ENCODE measurements at places on chromosomes 13 and 19.

DNA sequence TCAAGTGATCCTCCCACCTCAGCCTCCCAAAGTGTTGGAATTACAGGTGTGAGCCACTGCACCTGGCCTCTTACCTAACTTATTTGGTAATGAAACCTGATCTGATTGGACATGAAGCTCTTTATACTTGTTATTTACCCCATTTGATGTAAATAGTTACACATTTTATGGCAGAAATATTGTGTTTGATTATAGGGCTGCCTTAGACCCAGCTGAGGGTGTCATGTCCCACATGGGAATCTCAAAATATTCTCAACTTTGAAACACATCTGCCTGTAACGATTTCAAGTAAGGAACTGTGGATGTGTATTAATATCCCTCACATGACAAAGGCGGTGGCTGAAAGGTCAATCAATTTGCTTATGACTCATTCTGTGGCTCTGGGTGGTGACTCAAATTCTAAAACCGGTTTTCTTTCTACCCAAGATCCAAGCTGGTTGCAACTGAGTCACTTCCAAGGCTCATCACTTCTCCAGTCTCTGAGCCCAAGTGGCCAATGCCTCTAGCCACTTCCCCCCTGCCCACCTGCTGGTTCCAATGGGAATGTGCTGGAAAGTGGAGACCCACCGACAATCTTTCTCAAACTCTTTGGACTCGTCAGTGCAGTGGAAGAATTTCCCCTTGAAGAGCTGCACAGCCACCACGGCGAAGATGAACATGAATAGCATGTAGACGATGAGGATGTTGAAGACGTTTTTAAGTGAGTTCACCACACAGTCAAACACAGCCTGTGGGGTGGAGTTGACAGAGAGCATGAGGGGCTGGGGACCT lies 110.9 kb downstream of the IER2 start:
- no peak for DNase-seq

- no peak for DNase-seq
These were observed 26.0 kb downstream of the VSTM2B start for GRCh38 chr19:29551774-29552173.

DNA sequence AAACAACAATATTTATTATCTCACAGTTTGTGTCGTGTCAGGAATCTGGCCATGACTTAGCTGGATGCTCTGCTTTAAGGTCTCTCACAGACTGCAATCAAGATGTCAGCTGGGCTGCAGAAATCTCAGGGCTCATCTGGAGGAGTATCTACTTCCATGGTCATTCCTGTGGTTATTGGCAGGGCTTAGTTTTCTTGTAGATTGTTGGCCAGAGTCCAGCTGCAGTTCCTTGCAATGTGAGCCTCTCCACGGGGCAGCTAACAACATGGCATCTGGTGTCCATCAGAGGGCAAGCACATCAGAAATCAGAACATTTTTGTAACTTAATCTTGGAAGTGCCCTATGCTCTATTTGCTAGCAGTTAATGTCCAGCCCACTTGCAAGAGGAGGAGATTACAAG lies 45.7 kb upstream of the TDRD3 start:
- no peak for DNase-seq

DNA sequence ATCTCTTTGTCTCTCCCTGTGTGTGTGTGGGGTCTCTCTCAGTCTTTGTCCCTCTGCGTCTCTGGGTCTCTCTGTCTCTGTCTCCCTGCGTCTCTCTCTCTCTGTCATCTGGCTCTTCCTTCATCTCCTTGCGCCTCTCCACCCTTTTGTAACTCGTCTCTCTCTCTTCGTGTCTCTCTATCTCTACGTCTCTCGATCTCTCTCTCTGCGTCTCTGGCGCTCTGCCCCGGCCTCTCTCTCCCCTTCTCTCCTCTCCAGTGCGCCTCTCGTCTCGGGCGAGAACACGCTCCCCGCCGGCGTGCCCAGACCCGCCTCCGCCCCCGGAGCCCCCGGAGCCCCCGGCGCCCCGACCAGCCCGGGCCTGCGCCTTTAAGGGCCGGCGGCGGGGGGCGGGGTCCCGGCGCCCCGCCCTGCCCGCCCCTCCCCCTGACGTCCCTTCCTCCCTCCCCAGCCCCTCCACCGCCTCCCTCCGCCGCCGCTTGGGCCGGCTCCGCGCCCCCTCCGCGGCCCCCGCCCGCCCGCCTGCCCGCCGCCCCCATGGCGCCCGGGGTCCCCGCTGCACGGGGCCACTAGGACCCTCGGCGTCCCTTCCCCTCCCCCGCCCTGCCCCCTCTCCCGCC lies at the start of gene MARK4:
MARK4 (plus strand) TSS at position 440 of the 620 bp plus-strand sequence. CDS start 318 bp downstream, outside the sequence.
- peak; percentile 96 for DNase-seq

DNA sequence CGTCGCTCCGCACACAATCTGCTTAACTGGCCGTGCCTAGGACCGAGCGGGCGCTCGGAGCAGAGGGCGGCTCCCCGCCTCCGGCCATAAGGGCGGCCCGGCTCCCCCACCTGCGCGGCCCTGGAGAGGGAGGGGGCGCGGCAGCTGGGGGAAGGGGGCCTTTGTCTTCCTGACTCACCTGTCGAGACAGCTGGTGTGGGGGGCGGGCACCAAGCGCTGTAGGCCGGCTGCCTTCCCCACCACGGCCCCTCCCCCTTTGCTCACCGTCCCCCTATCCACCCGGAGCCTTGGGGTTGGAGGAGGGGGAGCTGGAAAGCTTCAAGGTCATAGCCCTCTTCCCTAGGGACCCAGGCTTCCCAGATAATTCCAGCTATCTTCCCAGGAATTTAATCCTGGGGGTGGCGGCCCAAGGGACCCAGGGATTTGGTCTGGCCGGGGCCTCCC lies 1.2 kb downstream of the VASP start:
- DNase-seq: no peak

DNA sequence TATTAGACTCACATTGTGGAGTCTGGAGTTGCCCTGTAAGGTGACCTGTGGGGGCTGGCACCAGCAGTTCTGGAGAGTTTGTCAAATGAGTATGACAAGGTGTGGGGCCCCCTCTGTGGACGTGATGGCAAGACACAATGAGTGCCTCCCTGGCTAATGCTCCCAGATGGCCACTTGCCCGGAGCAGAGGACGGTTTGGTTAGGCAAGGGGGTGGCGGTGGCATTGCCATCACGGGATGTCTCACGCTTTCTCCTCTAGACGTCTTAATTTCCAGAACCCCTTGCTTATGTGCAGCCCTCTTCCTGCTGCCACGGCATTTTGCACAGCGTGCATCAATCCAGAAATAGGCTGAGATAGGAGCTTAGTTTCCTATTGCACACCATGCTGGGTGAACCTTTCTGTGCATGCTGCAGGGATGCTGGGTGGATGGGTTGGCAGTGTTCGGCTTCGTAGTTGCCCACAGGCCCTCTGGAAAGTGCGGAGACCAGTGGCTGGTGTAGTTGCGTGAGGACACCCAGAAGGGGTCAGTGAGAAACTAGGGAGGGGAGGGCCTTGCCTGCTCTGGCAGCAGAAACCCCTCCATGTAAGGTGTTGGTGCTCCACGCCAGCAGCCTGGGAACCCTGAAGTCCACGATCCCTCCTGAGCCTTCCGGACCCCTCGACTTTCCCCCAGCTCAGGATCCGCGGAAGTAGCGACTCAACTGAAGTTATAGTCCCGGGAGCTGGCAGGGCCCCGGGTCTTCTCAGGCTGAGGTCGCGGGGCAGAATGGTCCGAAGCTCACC lies 18.1 kb upstream of the LRP3 start:
- DNase-seq: no peak

- no peak for DNase-seq
These were observed 19.0 kb upstream of the PLPP2 start for GRCh38 chr19:310141-310651.

DNA sequence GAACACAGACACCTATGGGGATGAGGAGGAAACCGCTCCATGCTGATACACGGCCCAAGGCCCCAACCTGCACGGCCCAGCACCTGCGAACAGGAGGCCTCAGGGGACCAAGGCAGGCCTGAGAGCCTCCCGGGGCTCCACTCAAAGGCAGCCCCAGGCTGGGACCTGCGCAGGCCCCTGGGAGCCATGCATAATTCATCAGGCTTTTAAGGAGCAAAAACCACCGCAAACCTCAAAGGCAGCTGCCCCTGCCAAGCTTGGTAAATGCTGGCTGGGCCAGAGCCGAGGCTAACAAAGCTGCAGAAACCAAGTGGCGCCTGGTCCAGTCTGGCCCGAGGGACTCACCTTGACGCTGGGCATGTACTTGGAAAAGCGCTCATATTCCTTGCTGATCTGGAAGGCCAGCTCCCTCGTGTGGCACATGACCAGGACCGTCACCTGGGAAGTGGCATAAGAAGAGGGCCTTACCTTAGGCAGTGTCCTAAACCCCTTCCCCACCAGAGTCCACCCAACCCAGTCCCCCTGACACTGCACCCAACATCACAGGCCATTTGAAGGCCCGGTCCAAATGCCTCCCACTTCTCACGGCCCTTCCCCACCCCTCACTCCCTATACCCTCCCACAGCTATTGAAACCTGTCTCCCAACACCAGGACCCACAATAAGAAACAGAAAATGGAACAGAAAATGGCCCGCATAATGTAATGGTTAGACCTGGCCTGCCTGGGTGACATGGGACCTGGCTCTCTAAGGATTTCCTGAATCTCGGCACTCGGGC lies 7.8 kb downstream of the DDX39A start:
- DNase-seq: no peak

DNA sequence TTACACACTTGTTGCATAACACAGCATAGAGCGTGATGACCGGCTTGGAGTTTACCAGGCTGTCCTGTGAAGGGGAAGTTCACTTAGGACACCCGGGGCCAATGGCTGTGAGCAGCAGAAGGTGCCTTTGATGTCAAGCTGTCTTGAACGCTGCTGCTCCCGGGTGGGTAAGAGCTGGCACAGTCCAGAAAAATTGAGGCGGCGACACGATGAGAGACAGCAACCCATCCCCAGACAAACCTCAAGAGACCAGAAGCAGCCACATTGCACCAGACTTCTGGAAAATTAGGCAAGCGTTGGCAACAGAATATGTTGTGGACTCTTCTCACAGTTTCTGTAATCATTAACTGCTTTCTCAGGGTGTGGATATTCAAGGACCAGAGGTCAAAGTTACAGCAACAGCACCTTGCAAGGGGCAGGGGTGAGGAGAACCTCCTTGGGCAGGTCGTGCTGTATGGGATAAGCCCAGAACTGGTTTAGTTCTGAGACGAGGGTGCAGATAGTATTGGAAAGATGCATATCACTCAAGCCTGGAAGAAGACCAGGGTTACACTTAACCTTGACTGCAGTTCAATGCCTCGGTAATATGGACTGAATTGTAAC lies 10.1 kb downstream of the NFILZ start:
- no peak for DNase-seq

GRCh38 chr19:35408284-35409171 lies 37.7 kb downstream of the GPR42 start:
- DNase-seq: no peak

DNA sequence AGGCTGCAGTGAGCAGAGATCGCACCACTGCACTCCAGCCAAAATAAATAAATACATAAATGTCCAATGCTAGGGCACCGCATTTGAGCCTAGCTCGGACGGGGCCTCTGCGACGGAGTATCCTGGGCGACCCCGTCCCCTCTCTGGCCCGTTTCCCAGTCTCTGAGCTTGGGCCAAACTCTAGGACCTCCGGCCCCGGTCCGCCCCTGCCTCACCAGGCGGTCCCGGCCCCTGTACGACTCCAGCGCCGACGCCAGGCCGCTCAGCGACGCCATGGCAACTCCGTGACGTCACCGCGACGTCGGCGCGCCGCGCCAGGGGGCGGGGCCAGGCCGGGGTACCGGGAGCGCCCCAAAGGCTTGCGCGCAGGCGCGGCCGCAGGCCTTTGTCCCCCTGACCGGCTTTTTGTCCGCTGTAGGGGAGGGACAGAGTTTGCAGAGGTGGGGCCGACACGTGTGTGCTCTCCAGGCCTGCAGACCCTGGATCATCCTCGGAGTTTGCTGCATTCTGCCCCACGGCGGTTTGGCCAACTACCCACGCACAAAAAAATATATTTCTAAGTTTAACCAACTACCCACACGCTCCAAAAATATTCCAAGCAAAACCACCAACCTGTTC lies at the start of gene PEX11G:
PEX11G (minus strand) TSS at position 300 of the 618 bp plus-strand sequence; CDS start at position 275, 25 bp downstream.
- DNase-seq: peak; percentile 96

DNA sequence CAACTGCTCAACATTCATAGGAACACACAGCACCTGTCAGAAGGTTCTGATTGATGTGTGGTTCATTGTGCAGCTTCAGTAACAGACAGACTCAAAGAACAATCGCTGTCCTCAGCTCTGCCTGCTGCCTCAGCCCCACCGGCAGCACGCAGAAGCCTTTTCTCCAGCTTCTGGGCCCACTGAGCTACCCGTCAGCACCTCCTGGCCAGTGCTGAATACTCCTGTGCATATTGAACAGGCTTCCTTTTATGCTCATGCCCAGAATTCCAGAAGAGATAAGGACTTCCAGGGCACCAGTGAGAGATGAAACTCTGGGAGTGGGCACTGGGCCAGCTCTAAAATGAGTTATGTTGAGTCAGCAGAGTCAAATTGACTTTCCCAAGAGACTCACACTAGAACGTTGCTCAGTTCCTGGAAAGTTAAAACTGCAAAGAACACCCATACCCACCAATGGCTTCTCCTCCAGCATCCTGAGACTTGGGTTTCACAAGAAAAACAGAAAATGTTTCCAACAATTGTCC lies 119.3 kb downstream of the COL4A1 start:
- no peak for DNase-seq

All from frontal cortex (tissue), 4 donors.